ENCODE measurements at places on chromosomes 6 and 20. TPM values are rescaled to one million over a fixed set of nuclear protein-coding genes. Genes with fewer than 3 reads are reported as not detected.

COX4I2 gene
- total RNA-seq = not detected

CALHM4 gene
- total RNA-seq = not detected

SLC35F1 gene
- total RNA-seq = 0.34 TPM

KCNQ5 gene
- total RNA-seq = 2.5 TPM

LGSN gene
- not detected for total RNA-seq

PPP1R14C gene
- total RNA-seq = 37.0 TPM

WFDC2 gene
- total RNA-seq = 78.5 TPM

SALL4 gene
- 4.4 TPM for total RNA-seq

FAM83D gene
- total RNA-seq = 4.1 TPM

SRMS gene
- 0.48 TPM for total RNA-seq

DDO gene
- 0.29 TPM for total RNA-seq

MRPS18A gene
- 78.9 TPM for total RNA-seq

RIPPLY2 gene
- not detected for total RNA-seq

BFSP1 gene
- total RNA-seq = 2.1 TPM

Measured in kidney epithelial cell (primary cell).